Cardiac septum (tissue), 1 donor: ENCODE measurements at places on chromosomes 2 and 18. TPM values are rescaled to one million over a fixed set of nuclear protein-coding genes. Genes with fewer than 3 reads are reported as not detected.

CPS1 gene
- total RNA-seq: 2.9 TPM

C2orf66 gene
- not detected for total RNA-seq

L3MBTL4 gene
- total RNA-seq: 0.70 TPM

GRCh38 chr18:73009691-73010090 lies 141.9 kb upstream of the NETO1 start:
- no peak for DNase-seq

GRCh38 chr2:161199912-161200701 lies 39.9 kb downstream of the TANK start:
- no peak for DNase-seq

- no peak for DNase-seq
Observed at GRCh38 chr2:160068906-160069305, 6.5 kb upstream of the PLA2R1 start.
